ENCODE measurements at places on chromosomes 6 and 20.

- peak; percentile 7 for DNase-seq
Observed at GRCh38 chr20:25039697-25040437, 18.1 kb downstream of the ACSS1 start.

DNA sequence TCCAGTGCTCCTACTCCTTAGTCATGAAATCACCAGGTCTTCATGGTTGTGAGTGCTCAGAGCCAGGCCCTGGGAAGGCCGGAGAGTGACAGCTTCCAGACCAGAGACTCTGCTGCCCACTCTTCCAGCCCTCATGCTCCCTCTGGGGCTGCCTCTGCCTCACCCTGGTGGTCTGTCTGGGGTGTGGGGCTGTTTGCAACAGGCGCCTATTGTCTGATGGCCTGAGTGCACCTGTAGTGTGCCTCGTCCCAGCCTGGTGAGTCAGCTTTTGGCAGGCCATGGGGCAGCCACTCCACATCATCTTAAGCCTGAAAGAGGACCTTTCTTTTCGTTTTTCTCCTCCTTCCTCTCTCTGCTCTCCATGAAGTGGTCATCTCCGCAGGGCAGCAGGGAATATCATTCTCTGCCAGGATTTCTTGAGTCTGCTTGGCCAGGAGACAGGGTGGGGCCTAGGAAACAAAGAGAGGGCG is 173.8 kb downstream of the VEGFA start:
- DNase-seq = no peak

DNA sequence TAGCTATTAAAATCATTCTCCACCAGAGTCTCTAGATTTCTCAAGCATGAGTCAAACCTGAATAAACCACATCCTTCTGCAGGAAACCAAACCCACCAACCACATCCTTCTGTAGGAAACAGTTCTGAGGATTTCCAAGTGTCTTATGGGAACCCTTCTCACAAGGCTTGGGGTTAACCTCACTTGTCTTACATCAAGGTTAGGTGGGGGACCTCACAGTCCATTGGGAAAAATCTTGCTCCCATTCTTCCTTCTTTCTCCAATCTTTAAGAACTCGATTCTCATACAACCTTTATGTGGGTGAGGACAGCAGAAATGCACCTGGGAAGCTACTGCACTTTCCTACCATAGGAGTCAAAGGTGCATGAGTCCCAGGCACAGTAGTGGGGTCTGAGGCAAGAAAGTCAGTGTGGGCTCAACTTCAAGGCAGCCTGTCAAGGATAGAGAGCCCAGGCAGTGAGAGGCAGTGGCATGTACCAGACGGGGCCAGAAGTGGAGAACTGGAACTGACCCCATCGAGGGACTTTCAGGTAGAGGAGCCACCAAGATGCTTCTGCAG is 114.5 kb downstream of the SLC22A3 start:
- DNase-seq = peak; percentile 90

GRCh38 chr20:20594171-20594530 is 118.3 kb downstream of the RALGAPA2 start:
- DNase-seq = peak; percentile 27

DNA sequence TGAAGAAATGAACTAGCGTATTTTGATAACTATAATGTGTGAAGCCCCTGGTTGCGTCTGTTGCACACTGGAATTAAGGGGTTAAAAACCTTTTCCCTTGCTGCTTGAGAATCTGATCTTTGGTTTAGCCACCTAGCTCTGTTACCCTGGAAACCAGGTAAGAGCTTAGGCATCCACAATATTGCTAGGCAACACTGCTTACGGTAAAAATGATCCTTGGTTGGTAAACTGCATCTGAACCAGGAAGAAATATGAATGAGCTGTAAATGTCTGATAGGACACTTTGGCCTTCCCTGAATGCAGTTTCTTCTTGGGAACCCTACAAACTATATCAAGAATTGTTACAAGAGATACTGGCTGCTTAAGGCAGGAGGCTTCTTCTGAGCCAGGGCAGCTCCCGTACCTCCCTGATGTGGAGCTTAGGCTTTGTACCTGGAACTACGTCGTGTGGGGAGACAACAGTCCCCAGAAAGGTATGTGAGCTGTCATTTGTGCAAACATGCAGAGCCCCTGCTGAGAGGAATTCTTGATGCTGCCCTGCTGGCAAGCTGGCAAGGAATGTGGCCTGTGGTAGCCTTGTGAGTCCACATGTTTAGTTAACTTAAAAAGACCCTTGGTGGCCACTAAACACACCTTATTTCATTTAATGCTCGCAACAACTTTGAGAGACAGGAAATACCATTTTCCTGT is 18.4 kb downstream of the UBE3D start:
- peak; percentile 15 for DNase-seq

GRCh38 chr6:166758136-166758704 is 131.2 kb upstream of the RPS6KA2 start:
- no peak for DNase-seq

GRCh38 chr20:64246616-64247306 is 8.8 kb upstream of the PCMTD2 start:
- DNase-seq = no peak

DNA sequence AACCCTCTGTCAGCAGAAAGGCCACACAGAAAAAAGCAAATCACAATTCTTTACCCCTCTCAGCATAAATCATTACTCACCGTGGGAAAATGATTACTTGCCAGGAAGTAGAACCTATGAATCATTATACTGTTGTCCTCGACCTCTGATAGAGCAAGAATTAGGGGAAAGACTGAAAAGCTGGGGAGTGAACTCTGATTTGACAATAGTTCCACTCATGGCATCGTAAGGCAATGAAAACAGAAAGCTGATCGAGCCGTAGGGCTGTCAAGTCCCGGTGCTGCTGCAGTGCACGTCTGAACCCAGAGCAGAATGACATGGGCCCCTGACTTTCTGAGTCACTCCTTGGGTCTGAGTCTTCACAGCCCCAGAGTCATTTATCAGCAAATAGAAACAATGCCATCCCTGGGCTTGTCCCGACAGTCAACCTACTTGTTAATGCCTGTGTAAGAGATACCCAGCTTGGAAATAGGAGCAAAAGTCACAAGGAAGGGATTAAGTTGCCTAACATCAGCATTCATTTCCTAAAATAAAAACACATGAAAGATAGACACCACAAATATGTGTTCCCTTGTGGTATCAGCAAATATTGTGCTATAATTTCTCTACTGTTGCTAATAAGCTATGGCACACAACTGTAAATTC is 224.8 kb upstream of the MARCKS start:
- peak; percentile 98 for DNase-seq

GRCh38 chr6:150145830-150146229 is 3.0 kb downstream of the PPP1R14C start:
- no peak for DNase-seq

DNA sequence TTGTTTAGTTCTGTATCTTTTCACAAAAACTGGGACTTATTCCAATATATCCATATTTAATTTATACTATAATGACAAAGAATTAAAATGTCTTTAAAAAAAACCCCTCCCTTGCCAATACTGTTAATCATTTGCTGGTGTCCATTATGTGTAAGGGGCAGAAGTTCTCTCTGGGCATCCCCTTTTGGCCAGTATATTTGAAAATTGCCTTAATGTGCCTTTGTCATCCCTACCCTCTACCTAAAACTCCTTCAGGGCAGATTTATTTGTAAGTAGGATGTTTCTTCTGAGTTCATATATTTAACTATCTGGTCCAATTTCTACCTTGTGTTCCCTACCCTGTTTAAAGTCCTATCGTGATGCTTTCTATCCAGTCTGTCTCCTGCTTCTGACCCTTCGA is 62.9 kb downstream of the ARHGAP18 start:
- DNase-seq = no peak

DNA sequence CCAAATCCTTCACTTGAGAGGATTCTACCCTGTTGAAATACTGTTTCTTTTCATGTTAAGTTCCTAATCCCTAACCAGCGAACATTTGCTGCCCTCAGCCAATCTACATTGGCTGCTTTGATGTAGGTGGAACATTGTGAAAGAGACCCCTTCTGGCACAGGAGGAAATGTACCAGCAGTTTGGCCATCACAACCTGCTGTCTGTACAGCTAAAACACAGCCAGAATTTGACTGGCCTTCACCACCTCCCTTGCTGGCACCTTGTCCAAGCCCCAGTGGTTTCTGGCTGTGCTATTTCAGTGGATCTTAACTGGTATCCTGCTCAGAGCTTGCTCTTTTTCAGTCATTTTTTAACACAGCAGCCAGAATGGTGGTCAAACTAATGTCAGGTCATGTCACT is 202.1 kb upstream of the EPHA7 start:
- DNase-seq = no peak

GRCh38 chr20:9359561-9360308 is 154.7 kb upstream of the LAMP5 start:
- peak; percentile 65 for DNase-seq

DNA sequence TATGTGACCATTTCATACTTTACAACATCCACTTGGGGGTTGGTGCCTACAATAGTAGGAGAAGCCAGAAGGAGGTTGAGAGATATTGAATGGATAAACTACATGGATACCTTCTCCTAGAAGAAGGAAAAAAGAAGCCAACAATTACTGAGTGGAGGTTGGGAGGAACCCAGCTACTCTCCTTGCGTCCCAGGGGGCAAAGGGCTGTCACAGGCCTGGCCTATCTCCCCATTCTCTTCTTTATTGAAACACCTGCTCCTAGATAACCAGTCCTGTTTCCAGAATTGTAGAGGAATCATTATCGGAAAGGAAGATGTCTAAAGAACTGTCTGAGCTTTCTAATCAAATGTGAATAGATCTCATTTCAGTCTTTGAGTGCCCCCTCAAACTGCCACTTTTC is 115.1 kb downstream of the MAP7 start:
- no peak for DNase-seq
